ENCODE measurements at places on chromosomes 3 and 15. TPM values are rescaled to one million over a fixed set of nuclear protein-coding genes. Genes with fewer than 3 reads are reported as not detected.

Gene HYAL1
- 1.6 TPM for total RNA-seq

Gene GOLIM4
- 40.6 TPM for total RNA-seq

DNA sequence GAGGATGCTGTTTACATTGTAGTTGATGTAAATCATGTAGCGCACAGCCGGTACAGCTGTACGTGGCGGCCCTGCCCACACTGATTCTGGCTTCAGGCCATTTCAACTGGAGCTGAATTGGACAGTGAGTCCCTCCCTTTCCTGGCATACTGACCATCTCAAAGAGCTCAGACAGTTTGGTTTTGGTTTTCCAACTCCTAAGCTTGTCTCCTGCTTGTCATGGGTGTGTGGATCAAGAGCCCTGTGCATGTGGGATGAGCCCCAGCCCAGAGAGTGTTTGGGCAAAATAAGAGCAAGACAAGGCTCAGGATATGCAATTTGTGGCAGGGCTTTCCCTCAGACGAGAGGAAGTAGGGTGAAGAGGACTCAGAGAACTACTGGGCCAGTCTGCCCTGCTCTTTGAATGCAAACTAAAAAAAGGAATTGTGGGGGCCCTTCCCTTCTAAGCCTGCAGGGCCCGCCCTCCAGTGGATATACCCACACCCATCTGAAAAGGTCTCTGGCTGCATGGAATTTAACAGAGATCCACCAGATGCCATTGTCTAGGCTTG, 13.3 kb downstream of the ITGA11 start:
- H3K27ac ChIP-seq = no peak overlapping the region
- no peak overlapping the region for H3K4me3 ChIP-seq
- H3K27me3 ChIP-seq = no peaks in the 10 kb centered on the region
- H3K4me1 ChIP-seq = no peaks in the 10 kb centered on the region

DNA sequence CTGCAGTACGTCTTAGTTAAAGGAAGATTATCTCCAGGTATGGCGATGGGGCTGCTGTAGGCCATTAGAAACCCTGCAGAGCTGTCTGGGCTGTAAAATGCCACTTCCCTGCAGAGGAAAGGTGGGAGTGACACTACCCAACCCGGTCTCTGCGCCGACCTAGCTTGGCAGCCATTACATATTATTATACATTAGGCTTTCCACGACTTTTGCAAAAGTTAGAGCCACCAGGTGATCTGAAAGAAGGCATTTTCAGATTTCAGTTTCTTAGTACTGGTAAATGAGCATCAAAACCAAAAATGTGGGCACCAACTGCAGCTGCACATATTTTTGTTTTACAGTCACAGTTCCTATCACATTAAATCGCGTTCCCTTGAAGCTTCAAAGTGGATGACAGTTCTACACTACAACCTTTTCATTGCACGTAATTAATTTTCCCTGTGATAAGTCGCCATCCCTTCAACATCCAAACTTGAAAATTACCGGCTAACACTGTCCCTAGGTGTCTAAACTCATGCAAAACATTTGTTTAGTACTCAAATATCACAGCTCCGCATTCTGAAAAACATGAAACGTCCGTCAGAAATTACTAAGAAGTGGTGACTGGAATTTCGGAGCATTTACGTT, 81.4 kb upstream of the CHD2 start:
- no peak overlapping the region for H3K4me3 ChIP-seq
- no peak overlapping the region for H3K27ac ChIP-seq
- H3K4me1 ChIP-seq = peaks cover 15% of the 10 kb centered on the region
- no peaks in the 10 kb centered on the region for H3K36me3 ChIP-seq

DNA sequence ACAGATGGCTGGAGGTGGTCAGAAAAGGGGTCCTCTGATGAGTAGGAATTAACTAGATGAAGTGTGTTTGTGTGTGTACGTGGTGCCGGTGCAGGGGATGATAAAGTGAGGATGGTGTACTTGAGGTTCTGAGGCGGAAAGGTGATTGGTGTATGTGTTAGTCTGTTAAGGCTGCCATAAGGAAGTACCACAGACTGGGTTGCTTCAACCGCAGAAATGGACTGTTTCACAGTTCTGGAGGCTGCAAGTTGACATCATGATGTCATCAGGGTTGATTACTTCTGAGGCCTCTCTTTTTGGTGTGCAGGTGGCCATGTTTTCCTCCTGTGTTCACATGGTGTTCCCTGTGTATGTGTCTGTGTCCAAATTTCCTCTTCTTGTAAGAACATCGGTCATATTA, 202.4 kb upstream of the RGMA start:
- H3K27me3 ChIP-seq = no peaks in the 10 kb centered on the region
- no peak overlapping the region for H3K27ac ChIP-seq
- no peak for DNase-seq
- no peak overlapping the region for H3K4me3 ChIP-seq
- H3K4me1 ChIP-seq = no peaks in the 10 kb centered on the region
- H3K36me3 ChIP-seq = no peaks in the 10 kb centered on the region

DNA sequence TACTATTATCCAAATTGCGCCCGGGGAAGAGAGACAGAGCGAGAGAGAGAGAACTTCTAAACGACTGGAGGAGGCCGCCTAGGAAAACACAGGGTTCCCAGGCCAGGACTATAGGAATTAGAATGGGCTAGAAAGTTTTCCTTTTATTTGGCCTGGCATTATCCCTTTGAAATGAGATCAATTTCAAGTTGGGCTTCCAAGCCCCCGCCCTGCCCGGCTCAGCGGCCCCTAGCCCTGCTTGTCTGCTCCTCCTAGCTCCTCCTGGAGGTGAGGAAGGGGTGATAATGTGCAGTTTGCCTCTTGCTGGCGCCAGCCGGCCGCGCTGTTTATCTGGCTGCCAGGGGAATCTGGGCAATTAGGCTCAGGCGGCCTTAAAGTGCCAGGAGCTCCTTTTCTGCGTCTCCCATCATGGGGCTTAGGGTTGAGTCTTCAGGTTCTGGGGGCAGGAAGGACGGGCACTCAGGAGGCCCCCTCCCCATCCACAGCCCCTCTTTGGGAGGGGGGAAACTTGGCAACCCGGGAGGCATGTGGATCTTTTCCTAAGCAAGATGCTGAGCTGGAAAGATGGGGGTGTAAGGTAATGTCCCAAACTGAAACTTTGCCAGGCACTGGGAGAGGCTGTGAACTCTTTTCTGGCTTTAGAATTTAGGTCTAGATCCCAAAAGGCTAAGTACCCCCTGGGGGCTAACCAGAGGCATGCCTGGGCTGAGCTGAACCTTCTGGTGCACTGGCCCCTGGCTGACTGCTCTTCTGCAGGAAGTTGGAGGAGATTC, 5.5 kb downstream of the SMAD6 start:
- peak overlapping the region; percentile 1 for H3K4me3 ChIP-seq
- H3K27ac ChIP-seq = peak overlapping the region; percentile 84
- H3K27me3 ChIP-seq = no peaks in the 10 kb centered on the region
- DNase-seq = peak; percentile 75
- no peaks in the 10 kb centered on the region for H3K36me3 ChIP-seq

DNA sequence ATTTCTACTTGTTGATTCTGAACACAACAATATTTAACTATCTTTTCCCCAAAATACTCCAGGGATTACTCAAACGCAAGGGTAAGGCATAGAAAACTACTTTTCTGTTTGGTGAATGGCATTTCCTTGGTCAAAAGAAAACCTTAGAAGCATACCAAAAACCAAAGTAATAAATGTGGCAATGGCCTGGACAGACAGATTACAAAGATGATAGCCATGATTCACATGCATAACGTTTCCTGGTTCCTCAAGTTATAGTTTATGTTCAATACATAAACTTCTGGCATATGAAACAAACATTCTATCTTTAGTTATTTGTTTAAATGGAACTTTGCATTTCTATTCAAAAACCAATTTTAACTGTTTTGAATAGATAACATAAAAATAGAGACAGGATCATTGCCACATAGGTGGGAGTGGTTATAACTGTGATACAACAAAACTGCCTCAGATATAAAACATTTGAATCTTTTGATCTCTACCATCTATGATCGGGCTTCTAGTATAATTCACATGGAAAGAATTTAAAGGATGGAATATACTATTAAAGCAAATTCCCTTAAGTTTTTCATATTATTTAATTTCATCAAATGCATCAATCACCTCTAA, 32.1 kb downstream of the FOXP1 start:
- no peaks in the 10 kb centered on the region for H3K27me3 ChIP-seq
- DNase-seq = no peak

DNA sequence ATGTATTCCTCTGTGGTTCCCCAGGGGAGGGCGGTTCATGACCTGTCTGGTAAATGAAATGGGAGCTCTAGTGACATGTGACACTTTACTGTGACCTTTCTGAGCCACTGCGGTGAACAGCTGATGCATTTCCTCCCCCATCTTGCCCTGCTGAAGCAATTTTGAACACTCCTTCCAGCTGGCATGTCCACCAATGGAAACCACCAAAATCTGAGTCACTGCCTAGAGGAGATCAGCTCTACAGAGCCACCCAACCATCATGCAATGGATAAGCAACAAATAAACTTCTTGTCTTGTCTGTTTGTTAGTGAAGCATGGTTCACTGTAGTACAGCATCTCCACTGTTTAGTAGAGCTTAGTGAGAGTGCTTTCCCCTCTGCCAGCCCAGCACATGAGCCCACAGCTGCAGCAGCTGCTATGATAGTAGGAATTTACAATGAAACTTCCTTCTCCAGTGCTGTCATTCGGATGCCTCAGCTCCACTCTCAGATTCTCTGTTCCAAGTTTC, 479.4 kb downstream of the NTRK3 start:
- H3K36me3 ChIP-seq = no peaks in the 10 kb centered on the region
- no peak for DNase-seq
- no peak overlapping the region for H3K4me3 ChIP-seq
- H3K27ac ChIP-seq = no peak overlapping the region
- no peaks in the 10 kb centered on the region for H3K27me3 ChIP-seq

All from lung (tissue), 17 donors.